ENCODE measurements at places on chromosomes 3 and 15.

- DNase-seq = no peak
Observed at GRCh38 chr3:136842294-136842693, 19.7 kb upstream of the NCK1 start.

DNA sequence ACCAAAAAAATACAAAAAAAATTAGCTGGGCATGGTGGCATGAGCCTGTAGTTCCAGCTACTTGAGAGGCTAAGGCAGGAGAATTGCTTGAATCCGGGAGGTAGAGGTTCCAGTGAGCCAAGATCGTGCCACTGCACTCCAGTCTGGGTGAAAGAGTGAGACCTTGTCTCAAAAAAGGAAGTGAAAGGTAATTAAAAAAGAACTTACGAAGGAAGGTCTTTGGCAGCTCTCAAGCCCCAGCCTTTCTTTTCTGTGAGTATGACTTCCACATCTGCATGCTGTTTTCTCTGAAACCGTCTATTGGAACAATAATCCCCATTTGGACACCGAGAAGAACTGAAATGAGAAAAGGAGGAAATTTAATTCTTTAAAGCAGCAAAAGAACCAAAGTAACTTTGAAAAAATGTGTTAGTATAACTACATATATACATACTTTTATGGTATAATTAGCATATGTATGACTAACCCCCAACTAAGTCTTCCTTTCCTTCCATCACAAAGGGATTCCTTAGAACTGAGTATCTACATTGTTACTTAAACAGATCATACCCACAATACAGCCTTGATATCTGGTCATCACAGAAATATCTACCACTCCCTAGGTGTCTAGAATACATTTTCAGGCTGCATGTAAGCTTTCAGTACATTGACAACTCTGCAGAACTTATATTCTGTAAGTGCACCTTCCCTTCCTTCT lies 50.1 kb downstream of the SETD2 start:
- DNase-seq = no peak

DNA sequence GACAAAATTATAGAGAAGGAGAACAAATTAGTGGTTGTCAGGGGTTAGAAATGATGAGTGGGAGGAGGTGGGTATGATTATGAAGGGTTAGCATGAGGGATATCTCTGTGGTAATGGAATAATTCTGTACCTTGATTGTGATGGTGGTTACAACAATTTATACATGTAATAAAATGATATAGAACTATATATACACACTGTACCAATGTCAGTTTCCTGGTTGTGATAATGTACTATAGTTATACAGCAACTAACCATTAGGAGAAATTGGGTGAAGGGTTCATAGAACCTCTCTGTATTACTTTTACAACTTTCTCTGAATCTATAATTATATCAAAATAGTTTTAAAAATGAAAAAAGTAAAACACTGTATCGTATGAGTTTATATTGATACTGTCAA lies 148.1 kb downstream of the ZNF621 start:
- DNase-seq = no peak

- no peak for DNase-seq
Observed at GRCh38 chr3:34073961-34074360, 275.5 kb downstream of the PDCD6IP start.

GRCh38 chr3:18766974-18767373 lies 341.8 kb upstream of the SATB1 start:
- peak; percentile 55 for DNase-seq

GRCh38 chr15:93779341-93779740 lies 452.0 kb upstream of the MCTP2 start:
- DNase-seq = no peak

GRCh38 chr15:68362537-68363126 lies 69.3 kb downstream of the ITGA11 start:
- DNase-seq = no peak

GRCh38 chr15:66231394-66232266 lies 21.9 kb downstream of the MEGF11 start:
- peak; percentile 8 for DNase-seq

- no peak for DNase-seq
Observed at GRCh38 chr3:12963231-12963896, 109.9 kb downstream of the IQSEC1 start.

GRCh38 chr3:155047672-155048071 lies 32.4 kb upstream of the MME start:
- DNase-seq = no peak

GRCh38 chr3:39805650-39806049 lies 3.8 kb upstream of the MYRIP start:
- no peak for DNase-seq

DNA sequence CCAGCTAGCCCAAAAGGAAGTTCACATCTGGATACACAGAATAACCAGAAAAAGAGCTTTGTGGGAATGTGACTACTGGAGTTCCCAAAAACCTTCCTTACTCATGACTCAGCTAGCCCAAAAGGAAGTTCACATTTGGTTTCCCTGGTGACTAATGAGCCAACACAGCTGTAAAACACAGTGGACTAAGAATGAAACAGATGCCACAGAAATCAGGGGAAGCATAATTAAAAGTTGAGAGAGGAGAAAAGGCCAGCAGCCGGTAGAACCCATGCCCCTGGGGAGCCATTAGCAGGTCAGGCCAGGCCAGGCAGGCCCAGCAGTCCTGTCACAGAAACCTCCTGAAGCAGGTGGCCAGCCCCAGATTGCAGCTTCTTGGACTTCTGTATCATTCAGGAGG lies 130.3 kb downstream of the GHSR start:
- no peak for DNase-seq

- peak; percentile 33 for DNase-seq
Observed at GRCh38 chr3:129773691-129774663, 119.5 kb downstream of the TMCC1 start.

DNA sequence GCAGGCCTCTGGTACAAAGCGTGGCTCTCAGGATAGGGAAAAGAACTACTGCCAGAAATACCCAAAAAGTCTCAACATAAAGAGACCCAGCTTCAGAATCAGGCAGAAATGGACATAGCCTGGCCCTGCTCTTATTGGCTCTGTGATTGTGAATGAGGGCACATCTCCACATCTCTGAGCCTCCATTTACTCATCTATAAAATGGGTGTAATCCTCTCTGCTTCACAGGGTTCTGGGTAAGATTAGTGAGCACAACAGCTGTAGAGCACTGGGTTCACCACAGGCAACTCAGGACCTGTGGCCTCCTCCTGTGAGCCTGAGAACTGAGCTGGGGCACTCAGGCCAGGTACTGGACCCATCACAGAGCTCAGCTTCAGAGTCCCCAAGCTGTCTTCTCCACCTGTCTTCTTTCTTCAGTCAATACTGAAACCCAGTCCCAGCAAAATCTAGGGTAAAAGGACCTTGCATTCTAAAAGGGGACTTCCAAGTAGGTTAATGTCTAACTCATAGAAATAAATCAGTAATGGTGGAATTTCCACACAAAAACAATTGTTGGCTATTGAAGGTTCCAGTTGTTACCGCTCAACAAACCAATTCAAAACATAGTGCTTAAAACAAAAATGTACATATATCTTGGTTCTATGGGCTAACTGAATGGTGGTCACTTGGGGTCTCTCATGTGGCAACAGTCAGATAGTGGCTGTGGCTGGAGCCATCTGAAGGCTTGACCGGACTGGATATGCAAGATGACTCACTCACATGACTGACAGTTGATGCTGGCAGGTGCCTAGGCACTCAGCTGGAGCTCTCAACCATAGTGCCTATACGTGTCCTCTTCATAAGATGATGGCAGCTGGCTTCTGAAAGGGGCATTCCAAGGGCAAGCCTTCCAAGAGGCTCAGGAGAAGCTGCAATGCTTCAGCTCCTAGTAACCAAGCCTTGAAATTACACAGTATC lies 47.3 kb downstream of the TRIM42 start:
- no peak for DNase-seq

DNA sequence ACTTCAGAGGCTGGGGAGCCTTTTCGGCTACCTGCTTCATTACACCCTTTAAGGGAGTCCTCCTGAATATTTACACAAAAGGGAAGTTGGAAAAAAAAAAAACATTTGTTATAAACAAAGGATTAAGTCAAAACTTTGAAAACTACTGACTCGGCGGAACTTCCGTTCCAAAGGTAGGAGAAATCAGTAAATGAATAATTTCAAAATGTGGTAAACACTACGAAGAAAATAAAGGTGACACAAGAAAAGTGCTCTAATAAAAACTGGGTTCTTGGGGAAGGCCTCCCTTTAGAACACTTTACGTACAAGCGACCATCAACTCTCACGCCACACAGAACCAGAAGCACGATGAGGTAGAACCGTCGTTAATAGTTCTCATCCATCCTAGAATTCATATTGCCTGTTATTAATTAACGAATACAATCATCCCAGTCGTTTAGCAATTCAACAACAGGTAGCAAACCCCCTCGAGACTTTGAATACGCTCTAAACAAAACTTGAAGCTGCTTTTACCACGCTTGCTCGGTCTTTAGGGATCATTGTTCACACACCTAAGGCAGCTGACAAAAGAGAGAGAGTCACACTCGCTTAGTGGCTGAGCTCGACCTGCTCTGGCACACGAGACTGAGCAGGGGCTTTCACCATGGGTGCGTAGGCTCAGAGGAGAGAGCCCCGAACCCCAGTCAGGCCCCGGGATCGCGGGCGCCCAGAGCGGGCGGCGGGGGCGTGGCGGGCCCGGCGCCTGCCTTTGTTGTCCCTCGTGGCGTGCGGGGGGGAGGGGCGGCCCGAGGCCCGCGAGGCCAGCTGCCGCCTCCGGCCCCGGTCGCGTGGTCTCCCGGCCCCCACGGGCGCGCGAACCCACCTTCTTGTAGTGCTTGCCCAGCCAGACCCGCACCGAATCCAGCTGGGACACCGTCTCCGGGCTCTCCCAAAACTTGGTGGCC lies 680 bp downstream of the SMARCC1 start:
- DNase-seq = peak; percentile 69

DNA sequence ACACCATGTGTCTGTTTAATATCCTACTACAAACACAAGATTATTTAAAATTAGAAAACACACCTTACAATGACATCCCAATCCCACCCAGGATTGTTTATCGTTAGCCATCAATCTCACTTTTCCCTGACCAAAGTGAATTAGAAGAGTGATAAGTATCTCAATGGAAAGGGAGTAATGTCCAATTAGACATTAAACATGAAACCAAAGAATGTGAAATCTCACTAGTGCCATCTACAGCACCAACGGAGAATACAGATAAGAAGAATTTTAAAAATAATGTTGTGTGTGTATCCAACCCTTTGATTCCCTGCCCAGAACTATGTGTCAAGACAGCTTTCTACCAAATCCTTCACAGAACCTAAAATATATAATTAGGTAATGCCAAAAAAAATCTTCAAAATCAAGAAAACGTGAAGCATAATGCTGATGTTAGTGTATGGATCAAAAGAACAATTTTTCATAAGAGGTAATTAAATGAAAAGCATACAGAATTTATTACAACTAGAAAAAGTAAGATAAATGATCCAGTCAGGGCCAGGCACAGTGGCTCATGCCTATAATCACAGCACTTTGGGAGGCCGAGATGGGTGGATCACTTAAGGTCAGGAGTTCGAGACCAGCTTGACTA lies 64.2 kb downstream of the SCAPER start:
- DNase-seq = peak; percentile 51

- no peak for DNase-seq
Observed at GRCh38 chr15:39281094-39281493, 299.8 kb upstream of the THBS1 start.

DNA sequence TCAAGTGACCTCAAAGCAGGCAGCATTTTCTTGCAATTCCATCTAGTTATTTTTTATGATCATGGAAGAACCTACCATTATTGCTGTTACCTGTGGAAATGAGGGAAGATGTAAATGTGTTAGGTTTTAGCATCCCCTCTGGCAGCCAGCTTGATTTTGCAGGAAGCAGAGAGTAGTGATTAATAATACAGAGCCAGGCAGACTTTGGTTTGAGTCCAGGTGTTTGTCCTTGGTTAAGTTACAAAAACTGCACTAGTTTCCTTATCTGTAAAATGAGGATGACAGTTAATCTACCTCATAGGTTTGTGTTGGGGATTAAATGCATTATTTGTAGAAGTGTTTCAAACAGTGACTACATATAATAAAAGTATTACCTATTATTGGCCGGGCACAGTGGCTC lies 6.7 kb upstream of the ZNF621 start:
- DNase-seq = no peak

DNA sequence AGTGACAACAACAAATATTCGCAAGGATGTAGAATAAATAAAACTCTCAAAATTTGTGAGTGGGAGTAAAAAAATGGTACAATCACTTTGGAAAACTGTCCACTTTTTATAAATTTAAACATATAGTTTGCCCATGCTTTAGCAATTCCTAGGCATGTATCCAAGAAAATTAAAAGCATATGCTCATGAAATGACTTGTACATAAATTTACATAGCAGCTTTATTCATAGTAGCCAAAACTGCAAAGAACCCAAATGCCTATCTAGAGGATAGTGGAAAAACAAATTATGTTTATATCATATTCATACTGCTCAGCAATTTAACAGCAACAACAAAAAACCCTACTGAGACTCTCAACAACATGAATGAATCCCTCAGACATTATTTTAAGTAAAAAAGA lies 363.6 kb upstream of the CCDC54 start:
- no peak for DNase-seq

- no peak for DNase-seq
Observed at GRCh38 chr3:16534640-16535262, 21.3 kb upstream of the RFTN1 start.

GRCh38 chr3:72678380-72678779 lies 169.9 kb downstream of the SHQ1 start:
- no peak for DNase-seq

- DNase-seq = no peak
Observed at GRCh38 chr3:187808527-187808895, 63.2 kb upstream of the BCL6 start.

DNA sequence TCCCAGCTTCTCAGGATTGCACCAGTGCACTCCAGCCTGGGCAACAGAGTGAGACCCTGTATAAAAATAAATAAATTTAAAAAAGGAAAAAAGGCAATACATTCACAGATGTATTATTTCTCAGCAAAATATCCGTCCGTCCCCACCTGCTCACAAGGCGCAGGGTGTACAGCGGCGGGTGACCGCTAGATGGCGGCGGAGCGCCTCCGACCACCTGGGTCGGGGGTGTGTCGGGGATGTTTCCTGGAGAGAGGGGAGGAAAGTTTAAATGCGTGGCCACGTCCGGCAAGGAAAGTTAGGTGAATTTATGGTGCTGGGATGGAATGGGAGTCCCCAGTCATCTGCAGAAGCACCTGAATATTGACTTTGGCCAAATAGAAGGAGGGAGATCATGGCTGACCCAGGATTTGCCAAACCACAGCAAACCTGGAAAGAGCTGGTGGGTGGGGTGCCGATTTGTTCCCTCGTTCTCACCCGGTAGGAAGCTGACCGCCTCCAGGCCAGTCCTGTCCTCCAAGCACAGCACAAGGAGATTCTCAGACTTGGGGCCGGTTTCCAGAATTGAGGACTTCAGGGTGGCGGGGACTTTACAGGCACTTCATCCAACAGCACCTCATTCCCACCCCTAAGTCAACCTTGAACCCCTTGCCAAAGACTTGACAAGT lies 88.3 kb downstream of the TMEM266 start:
- peak; percentile 64 for DNase-seq

GRCh38 chr3:6667354-6667753 lies 193.6 kb upstream of the GRM7 start:
- no peak for DNase-seq

- no peak for DNase-seq
Observed at GRCh38 chr3:117699058-117699457, 989.5 kb downstream of the TUSC7 start.

GRCh38 chr3:8223766-8224165 lies 277.9 kb upstream of the LMCD1 start:
- no peak for DNase-seq

GRCh38 chr3:159458010-159458409 lies 530.6 kb upstream of the IL12A start:
- no peak for DNase-seq

- peak; percentile 47 for DNase-seq
Observed at GRCh38 chr3:138898708-138899107, 48.2 kb downstream of the FOXL2 start.

- no peak for DNase-seq
Observed at GRCh38 chr3:194688946-194689345, 3.3 kb downstream of the FAM43A start.
